Stimulated activated CD8-positive, alpha-beta memory T cell treated with anti-CD3 and anti-CD28 coated beads, Interleukin-4, amount 100 ng/mL, for 1 hour (primary cell): ENCODE measurements at places on chromosomes 7 and 10.

GRCh38 chr7:105974471-105974870, 11.4 kb downstream of the CDHR3 start:
- no peak for DNase-seq

GRCh38 chr7:156504687-156505545, 135.7 kb upstream of the RNF32 start:
- no peak for DNase-seq

- DNase-seq: no peak
Measured at GRCh38 chr10:48456808-48457761, 147.8 kb downstream of the ARHGAP22 start.

DNA sequence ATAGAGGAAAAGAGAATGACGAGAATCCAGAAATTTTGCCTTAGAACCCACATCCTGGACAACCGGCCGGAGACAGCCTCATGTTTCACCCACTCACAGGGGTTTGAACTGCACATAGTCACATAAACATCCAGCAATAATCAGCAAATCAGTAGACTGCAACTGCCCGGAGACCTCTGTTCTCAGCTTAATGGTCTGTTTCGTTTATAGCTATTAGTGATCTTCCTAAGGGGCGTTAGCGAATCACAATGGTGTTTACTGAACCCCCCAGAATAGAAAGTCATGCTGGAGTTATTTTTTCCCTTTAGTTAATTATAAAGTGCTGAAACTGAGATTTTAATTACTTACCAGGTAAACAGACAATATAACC, 98.4 kb downstream of the SFMBT2 start:
- DNase-seq: no peak
